ENCODE measurements at places on chromosomes 4 and X. TPM values are rescaled to one million over a fixed set of nuclear protein-coding genes. Genes with fewer than 3 reads are reported as not detected.
A peak's percentile ranks its signal among the peaks of the same experiment; 100 is the strongest.

DNA sequence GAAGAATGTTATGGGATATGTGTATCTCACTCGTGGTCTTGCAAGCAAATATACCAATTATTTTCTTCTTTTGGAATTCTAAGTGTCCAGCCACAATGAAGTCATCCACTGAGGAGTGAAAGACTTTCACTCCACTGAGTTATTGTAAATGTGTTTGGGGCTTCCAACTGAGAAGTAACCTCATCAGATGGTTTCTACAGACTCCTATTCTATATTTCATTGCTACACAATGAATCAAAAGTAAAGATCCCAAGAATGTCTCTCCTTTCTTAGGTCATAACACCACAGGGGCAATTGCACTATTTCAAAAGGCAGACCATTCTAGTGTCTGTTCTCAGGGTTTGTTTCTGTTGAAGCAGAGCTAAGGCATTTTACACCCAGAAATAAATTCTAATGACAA is 12.3 kb upstream of the VCX2 start:
- H3K27ac ChIP-seq: no peak overlapping the region
- no peaks in the 10 kb centered on the region for H3K36me3 ChIP-seq
- no peaks in the 10 kb centered on the region for H3K4me1 ChIP-seq
- no peak for DNase-seq
- H3K4me3 ChIP-seq: no peak overlapping the region

BEX1 gene
- total RNA-seq: 1.0 TPM

GRCh38 chrX:130120321-130120731 is 10.0 kb upstream of the ELF4 start:
- H3K4me1 ChIP-seq: no peaks in the 10 kb centered on the region
- H3K27me3 ChIP-seq: no peaks in the 10 kb centered on the region
- H3K36me3 ChIP-seq: no peaks in the 10 kb centered on the region
- peak overlapping the region; percentile 53 for H3K4me3 ChIP-seq
- DNase-seq: no peak

SLC16A2 gene
- total RNA-seq: not detected

DNA sequence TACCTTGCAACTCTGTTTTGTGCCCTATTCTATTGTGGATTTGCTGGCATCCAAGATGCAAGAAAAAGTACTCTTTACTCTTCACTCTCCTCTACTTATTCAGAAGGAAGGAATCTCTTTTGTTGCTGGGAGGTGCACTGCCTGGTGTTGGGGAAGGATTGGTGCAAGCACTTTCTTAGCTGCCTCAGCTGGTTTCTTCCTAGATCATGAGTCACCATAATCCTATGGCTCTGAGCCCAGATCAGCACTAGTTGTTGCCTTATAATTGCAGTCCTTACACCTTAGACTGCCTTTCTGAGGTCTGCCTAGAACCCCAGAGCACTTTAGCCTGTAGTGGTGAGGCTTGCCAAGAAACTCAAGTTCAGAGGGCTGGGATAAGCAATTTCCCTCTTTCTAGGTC is 37.0 kb upstream of the CT83 start:
- H3K4me3 ChIP-seq: no peak overlapping the region
- H3K4me1 ChIP-seq: no peaks in the 10 kb centered on the region
- no peaks in the 10 kb centered on the region for H3K36me3 ChIP-seq
- H3K27me3 ChIP-seq: no peaks in the 10 kb centered on the region

DNA sequence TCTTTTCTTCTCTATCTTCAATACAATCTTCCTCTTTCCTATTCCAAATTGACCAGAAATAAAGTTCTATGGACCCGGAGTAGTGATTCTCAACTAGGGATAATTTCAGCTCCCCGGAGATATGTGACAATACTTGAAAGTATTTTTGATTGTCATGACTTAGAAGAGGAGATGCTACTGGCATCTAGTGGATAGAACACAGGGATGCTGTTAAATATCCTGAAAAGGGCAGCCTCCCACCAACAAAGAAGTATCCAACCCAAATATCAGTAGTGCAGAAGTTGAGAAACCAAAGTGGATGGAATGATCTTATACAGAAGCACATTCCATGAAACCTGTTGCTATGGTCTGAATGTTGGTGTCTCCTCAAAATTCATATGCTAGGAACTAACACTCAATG is 65.7 kb upstream of the NDST3 start:
- DNase-seq: no peak
- H3K4me1 ChIP-seq: no peaks in the 10 kb centered on the region
- H3K27me3 ChIP-seq: no peaks in the 10 kb centered on the region
- no peak overlapping the region for H3K27ac ChIP-seq

PPP1R3F gene
- total RNA-seq: 16.3 TPM

P2RY4 gene
- 0.62 TPM for total RNA-seq

DNA sequence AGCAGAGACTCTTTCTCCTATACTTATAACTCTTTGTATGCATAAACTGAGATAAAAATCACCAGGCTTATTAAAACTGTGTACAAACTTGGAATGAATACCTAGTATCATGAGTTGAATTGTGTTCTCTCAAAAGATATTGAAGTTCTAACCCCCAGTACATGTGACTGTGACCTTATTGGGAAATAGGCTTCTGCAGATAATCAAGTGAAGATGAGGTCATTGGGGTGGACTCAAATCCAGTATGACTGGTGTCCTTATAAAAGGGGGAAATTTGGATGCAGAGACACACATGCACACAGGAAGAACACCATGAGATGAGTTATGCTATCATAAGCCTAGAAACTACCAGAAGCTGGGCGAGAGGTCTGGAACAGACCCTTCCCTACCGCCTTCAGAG is 26.2 kb downstream of the ZNF827 start:
- H3K27ac ChIP-seq: no peak overlapping the region
- no peaks in the 10 kb centered on the region for H3K4me1 ChIP-seq
- no peak overlapping the region for H3K4me3 ChIP-seq
- no peaks in the 10 kb centered on the region for H3K36me3 ChIP-seq
- DNase-seq: no peak

APEX2 gene
- total RNA-seq: 6.5 TPM

NEIL3 gene
- not detected for total RNA-seq

DNA sequence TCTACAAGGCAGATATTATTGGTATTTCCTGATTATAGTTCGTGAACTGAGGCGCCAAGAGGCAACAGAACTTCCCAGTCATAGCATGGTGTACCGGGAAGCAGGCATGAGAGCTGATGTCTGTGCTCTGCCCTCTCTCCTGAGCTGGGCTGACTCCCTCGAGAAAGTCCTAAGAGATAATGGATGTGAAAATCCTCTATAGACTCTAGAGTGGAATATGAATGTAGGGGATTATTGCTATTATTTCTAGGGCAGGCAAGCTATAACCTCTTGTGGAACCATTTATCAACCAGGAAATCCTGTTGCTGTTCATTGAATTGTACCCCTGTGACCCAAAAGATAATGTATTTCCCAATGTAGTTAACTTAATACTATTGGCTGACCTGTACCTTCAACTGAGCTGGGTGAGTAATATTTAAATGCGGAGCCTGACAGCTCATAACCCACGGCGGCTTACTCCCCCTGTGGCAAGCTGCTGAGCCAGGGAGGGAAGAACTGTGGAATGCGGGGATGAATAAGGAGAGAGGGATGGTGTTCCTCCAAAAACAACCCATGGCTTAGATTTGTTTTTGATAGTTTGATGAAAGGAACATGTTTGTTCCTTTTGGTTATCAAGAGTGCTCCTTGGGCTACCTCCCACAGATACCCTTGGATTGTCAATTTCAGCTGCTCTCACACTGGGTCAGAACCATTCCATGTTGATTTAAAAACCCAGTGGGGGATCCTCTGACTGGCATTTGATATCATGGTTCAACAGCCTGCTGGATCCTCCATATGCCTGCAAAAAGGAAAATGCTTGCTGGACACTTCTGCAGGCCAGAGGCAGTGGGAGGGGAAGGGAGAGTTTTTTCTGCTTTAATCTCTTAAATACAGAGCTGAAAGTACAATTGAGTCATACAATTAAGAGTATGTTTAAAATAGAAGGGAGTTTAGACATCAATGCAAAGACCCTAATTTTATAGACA is 339.0 kb upstream of the BOD1L1 start:
- DNase-seq: no peak
- no peaks in the 10 kb centered on the region for H3K27me3 ChIP-seq
- H3K27ac ChIP-seq: no peak overlapping the region
- H3K4me1 ChIP-seq: no peaks in the 10 kb centered on the region

GRCh38 chrX:8868906-8869305 is 67.7 kb upstream of the FAM9A start:
- H3K4me1 ChIP-seq: no peaks in the 10 kb centered on the region
- no peaks in the 10 kb centered on the region for H3K36me3 ChIP-seq
- no peaks in the 10 kb centered on the region for H3K27me3 ChIP-seq
- H3K4me3 ChIP-seq: no peak overlapping the region

All from naive thymus-derived CD4-positive, alpha-beta T cell (primary cell).